NB4 (cell line): ENCODE measurements at places on chromosomes 1 and 21.

GRCh38 chr1:159989581-159989980, 35.5 kb upstream of the SLAMF9 start:
- no peak for DNase-seq

GRCh38 chr1:48908606-48909005, 131.9 kb upstream of the BEND5 start:
- DNase-seq: no peak

- no peak for DNase-seq
Observed at GRCh38 chr1:97721221-97721620, 199.6 kb downstream of the DPYD start.

GRCh38 chr1:20588634-20589225, at the start of gene CDA:
Gene CDA, plus strand, starts transcription at chr1:20589097. Its CDS starts 33 bp downstream, at chr1:20589130.
- peak; percentile 20 for DNase-seq

GRCh38 chr1:213519098-213519497, 468.1 kb downstream of the RPS6KC1 start:
- no peak for DNase-seq

- no peak for DNase-seq
Observed at GRCh38 chr1:86472152-86472551, 3.4 kb downstream of the CLCA1 start.

DNA sequence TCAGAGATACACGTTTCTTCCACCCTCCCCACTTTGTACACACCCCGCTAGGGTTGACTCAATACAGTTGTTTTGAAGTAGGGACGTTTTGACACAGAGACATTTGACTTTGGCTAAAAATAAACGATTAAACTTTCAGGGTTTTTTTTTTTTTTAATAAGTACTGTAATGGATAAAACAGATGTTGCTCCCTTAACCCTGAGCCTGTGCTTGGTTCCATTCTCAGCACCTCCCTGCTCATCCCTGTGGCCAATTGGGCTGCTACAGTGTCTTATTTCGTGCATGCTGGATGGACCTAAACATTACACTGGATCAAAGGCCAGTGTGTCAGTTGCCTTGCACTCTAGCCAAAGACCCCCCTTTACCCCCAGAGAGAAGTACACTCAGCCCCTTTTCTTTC, 16.9 kb downstream of the GRHL3 start:
- DNase-seq: no peak

GRCh38 chr1:220891224-220892085, 12.2 kb downstream of the HLX start:
- no peak for DNase-seq

- no peak for DNase-seq
Observed at GRCh38 chr21:9750341-9751086, 770.9 kb upstream of the TPTE start.
